IMR-90 (cell line): ENCODE measurements at places on chromosomes 2 and 18. TPM values are rescaled to one million over a fixed set of nuclear protein-coding genes. Genes with fewer than 3 reads are reported as not detected.

The PLGLB2 gene
- total RNA-seq, result 0.72 and 0.83 TPM in 2 replicates

The LYG1 gene
- total RNA-seq, result not detected in 2 replicates

The MLPH gene
- total RNA-seq, result 13.8 and 13.9 TPM in 2 replicates

The ZNF142 gene
- 3.3 and 4.3 TPM in 2 replicates for total RNA-seq

The CNOT11 gene
- total RNA-seq, result 33.6 and 36.4 TPM in 2 replicates

The DYSF gene
- under 0.01 and 0.18 TPM in 2 replicates for total RNA-seq

The GALR1 gene
- not detected in 2 replicates for total RNA-seq

The ACADL gene
- total RNA-seq, result not detected in 2 replicates

The ALPG gene
- total RNA-seq, result not detected in 2 replicates

The LIMS3 gene
- total RNA-seq, result 4.4 and 12.7 TPM in 2 replicates

The SDC1 gene
- total RNA-seq, result 22.0 and 23.6 TPM in 2 replicates

The KANSL1L gene
- 7.2 and 8.1 TPM in 2 replicates for total RNA-seq

The SPTBN1 gene
- total RNA-seq, result 230 and 241 TPM in 2 replicates

The OTX1 gene
- total RNA-seq, result not detected in 2 replicates

- DNase-seq, result no peak
Measured at GRCh38 chr2:15714609-15715008, 122.9 kb downstream of the DDX1 start.

DNA sequence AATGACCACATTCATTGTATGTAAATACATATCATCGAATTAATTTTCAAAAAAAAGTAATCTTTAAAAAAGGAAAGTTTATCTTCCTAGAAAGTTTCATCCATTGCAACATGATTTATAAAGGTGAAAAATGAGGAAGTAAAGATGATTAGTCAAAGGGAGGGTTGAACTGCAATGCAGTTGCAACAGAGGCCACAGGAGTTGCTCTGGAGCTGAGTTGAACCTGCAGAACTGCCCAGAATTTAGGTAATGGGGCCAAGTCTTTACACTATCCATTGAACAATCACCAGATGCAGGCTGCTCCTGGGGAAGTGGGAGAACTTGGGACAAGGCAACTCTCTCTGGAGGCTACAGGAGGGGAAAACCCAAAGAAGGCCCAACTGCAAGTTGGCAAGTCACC lies 390.7 kb downstream of the METTL4 start:
- no peak for DNase-seq

GRCh38 chr2:203344667-203345066 lies 16.5 kb downstream of the ABI2 start:
- no peak for DNase-seq

DNA sequence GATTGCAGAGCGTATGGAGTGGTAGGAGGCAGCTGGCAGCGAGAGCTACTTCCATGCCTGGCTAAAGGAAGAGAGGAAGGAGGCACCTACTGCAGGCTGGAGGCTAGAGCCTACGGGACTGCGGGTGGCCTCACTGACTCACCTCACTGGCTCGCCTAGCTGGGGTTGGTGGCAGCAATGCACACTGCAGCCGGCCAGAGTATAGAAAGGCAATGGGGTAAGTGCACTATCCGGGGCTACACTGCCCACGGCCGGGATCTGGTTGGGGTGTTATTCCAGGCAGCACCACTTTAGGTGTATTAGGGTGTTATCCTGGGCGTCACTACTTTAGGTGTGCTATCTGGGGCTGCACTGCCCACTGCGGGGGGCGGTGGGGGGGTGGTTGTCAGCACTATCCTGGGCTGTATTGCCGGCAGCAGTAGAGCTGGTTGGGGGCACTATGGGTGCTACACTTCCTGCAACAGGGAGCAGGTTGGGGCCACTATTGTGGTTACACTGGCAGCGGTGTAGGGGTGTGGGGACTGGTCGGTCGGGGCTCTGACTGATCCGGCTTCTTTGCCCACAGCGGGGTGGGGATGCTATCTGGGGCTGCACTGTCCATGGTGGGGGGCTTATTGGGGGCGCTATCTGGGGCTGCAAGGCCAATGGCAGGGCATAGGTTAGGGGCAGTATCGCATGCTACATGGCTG lies 33.3 kb upstream of the ANKRD62 start:
- DNase-seq, result no peak

DNA sequence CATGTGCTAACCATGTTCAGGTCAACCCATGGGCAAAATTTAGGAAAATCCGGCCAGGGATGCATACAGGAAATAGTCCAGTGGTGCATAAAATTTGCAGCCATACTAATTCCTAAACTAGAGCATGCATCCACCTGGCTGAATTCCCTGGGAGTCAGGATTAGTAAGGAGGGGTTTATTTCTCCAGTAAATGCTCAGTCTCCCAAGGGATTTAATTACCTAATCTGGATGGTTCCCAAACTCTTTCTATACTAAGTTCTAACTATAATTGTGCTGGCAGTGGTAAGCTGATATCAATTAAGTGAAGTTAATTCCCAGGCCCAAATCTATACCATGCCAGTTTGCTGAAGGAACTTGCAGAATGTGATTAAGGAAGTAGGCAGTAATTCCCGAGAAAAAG lies 26.2 kb upstream of the EVA1A start:
- DNase-seq, result no peak

- DNase-seq, result peak; percentile 11
Measured at GRCh38 chr2:62270728-62271127, 74.8 kb downstream of the B3GNT2 start.

DNA sequence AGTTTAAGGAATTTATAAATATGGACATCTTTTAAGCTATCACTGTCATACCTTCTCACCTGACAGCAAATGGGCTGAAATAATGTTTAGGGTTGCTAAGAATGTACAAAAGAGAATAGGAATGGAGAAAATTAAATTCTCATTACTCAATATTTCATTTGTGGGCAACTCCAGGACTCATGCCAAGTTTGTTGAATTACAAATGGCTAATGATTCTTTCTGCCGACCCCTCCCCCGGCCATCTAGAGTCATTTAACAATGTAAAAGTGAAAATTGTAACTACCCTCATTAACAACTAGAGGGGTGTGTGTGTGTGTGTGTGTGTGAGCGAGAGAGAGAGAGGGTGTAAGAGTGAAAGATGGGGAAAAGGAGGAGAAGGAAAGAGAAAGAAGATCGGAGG lies 708.5 kb upstream of the FAM98A start:
- no peak for DNase-seq

- no peak for DNase-seq
Measured at GRCh38 chr18:7896161-7896560, 329.0 kb downstream of the PTPRM start.

GRCh38 chr2:8882094-8882493 lies 44.7 kb upstream of the KIDINS220 start:
- DNase-seq, result peak; percentile 26

- DNase-seq, result no peak
Measured at GRCh38 chr18:24588440-24588839, 128.0 kb downstream of the HRH4 start.

DNA sequence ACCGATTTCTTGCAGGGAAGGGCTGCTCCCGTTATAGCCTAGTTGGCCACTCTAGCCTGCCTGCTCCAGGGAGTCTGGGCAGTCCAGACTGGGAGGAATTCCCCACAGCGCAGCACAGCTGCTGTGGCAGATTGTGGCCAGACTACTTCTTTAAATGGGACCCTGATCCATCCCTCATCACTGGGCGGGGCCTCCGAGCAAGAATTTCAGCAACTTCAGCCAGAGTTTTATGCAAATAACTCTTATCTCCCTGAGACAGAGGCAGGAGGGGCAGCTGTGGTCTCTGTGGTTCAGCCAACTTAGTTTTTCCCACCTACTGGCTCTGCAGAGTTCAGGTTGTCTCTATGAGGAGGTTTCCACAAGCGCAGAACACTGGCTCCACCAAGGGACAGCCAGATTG lies 1583.2 kb downstream of the SUCLG1 start:
- DNase-seq, result no peak

- DNase-seq, result no peak
Measured at GRCh38 chr18:35746826-35747339, 165.3 kb downstream of the GALNT1 start.

DNA sequence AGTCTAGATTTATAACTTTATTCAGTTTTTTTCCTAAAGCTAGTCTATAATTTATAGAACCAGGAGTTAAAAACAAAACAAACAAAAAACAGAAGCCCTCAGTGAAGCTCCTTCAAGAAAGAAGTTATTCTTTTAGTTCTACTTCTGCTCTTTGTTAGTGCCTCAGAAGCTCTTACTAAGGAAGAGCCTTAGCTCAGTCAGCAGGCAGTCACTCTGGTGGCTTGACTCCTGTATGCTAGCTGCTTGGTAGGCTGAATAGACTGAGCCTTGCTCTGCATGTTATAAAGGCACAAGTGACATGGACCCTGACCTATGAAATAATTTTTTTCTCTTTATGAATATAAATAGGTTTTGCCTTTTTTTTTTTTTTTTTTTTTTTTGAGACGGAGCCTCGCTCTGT lies 24.8 kb downstream of the NCOA1 start:
- DNase-seq, result no peak

GRCh38 chr2:18476484-18476883 lies 84.0 kb downstream of the RDH14 start:
- no peak for DNase-seq

- DNase-seq, result no peak
Measured at GRCh38 chr18:46555213-46555612, 101.8 kb downstream of the LOXHD1 start.

DNA sequence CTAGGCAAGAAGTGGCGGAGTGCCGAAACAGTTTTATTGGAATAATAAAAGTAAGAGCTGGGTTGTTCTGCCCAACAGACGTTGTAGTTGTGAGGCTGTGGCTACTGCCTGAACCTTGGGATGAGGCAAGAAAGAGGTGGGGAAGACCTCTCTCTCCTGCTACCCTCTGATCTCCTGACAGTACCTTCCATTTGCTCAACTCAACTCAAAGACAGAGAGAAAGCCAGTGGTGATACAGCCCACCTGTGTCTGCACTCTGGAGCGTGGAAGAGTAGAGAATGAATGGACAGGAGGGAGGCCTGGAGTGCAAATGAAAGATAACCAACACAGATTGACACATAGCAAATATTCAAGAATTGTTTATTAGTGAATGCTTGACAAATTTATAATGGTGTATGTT lies 590.3 kb downstream of the NYAP2 start:
- DNase-seq, result no peak

DNA sequence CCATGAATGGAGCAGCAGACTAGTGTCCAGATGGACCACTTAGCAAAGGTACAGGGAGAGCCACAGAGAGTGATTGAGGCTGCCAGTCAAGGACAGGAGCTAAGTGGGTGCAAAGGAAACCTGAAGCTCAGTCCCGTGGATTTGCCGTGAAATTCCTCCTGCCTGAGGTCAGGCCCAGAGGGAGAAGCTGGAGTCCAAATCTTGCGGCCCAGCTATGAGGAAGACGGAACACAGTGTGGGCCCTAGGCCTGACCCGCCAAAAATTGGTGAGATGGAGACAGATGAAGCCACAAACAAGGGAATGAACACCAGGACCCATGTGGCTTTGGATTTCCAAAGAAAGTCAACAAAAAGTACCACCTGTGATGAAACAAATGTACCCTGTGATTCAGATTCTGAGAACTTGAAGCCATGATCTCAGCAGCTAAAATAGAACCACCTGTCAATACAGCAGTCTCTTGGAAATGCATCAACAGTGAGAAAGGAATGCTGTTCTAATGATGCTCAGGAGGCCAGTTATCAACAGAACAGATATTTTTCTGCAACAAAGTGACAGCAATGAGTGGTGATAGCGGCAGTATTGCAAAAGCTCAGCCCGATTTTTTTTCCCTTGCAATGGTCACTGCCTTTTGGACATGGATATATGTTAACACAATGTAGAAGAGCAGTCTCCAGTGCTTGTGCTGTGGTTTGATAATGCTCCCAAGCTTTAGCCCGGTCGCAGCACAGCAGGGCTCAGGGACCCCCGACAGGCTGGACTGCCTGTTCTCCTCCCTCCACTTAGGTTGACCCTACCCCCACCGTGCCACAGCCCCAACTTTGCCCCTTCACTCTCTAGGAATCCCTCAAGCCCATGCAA lies 10.7 kb downstream of the COL6A3 start:
- DNase-seq, result peak; percentile 80

DNA sequence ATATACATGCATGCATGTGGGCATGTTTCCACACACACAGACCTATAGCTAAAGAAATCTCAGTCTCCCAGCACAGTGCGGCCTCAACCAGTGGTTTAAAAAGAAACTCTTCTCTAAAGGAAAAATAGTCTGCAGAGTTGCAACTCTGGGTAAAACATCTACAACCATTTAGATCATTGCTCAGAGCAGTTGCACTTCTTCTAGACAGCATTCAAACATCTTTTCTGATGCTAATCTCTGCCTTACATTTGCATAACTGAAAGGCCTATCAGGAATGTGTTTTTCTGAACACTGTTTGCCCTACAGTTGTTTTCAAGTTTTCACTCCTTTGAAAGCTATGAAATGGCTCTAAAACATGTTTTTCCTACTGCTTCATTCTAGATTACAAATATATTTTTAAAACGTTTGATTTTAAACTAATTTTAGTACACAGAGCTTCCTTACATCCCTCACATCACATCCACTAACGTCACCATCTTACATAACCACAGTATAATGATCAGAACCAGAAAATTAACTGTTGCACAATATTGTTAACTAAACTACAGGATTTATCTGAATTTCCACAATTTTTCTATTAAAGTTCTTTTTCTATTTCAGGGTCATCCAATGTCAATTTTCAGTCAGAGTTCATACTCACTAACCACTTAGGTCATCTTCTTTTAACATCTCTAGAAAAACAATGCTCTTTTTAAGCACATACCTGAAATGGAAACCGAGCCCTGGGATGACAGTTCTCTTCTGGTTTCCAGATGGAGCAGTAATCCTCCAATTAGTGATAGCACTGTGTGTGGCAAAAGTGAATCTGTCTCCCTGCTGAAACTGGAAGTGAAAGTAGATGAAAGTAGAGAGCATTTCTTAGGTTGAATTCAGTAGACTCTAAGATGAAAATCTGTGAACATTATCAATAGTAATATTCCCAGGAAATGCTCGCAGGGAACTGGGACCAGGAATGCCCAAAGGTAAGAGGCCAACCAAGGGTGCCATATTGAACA lies 501.6 kb upstream of the GCFC2 start:
- no peak for DNase-seq

DNA sequence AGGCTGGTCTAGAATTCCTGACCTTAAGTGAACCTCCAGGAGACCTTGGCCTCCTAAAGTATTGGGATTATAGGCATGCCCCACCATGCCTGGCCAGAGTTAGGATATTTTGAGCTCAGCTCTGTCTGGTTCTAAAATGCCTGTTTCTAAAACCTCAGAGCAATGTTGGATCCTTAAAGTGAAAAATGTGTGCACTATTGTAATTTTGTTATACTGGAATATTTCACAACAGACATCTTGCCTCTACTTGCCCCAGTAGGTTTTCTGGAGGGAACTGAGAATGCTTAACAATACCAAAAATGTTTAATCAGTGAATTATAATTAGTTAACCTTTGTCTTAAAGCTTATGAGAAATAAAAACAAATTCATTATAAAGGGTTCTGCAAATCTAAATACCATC lies 144.6 kb upstream of the CCDC195 start:
- DNase-seq, result no peak
